A549 treated with GW870086 at 1 μM for 4 hours (cell line): ENCODE measurements at places on chromosomes 6 and 20. TPM values are rescaled to one million over a fixed set of nuclear protein-coding genes. Genes with fewer than 3 reads are reported as not detected.

NKAIN4 gene
- 5.2 to 8.2 TPM (median 6.0 TPM) in 5 replicates for total RNA-seq

SLC17A4 gene
- total RNA-seq = not detected in 5 replicates

PTPRT gene
- total RNA-seq = not detected in 5 replicates

TSPYL4 gene
- 2.7 to 3.5 TPM (median 3.2 TPM) in 5 replicates for total RNA-seq

PRKN gene
- total RNA-seq = 0.16 TPM in 1 of 5 replicates, not detected in the others

MAS1 gene
- not detected in 5 replicates for total RNA-seq
